Stimulated activated CD4-positive, alpha-beta T cell treated with anti-CD3 and anti-CD28 coated beads, TNF-alpha, amount 100 ng/mL, for 24 hours (primary cell): ENCODE measurements at places on chromosomes 13 and 19.

DNA sequence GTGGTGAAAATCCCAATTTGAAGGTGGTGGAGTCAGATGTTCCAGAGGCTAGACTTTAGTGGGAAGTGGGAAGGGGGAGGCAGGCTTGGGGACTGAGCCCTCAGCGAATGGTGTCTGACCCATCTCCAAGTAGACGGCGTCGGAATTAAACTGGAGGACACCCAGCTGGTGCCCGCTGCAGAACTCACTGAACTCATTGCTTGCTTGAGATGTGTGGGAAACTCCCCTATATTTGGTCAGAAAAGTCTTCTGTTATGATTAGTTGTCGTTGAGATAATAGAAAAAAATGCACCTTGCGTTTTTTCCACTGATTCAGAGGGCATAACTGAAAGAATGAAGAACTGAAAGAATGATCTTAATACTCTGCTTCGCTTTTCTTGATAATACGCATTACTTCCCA is 871 bp upstream of the ZNF583 start:
- no peak for DNase-seq

DNA sequence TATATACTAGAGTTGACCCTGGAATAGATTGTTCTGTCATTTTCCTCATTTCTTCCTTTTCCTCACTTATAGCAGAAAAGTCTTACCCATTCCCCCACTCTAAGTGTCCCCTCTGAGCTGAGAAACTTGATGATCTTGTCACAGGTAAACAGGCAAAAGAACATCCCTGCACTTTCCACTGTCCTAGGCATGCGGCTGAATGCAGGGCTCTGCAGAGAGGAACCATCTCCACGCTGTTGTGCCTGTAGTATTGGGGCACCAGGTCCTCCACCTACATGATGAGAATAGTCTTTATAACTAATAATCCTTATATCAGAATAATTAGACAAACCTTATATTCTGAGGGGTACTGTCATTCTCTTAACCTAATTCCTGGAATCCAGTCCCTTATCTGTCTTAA is 211.3 kb downstream of the RBM26 start:
- DNase-seq = no peak

DNA sequence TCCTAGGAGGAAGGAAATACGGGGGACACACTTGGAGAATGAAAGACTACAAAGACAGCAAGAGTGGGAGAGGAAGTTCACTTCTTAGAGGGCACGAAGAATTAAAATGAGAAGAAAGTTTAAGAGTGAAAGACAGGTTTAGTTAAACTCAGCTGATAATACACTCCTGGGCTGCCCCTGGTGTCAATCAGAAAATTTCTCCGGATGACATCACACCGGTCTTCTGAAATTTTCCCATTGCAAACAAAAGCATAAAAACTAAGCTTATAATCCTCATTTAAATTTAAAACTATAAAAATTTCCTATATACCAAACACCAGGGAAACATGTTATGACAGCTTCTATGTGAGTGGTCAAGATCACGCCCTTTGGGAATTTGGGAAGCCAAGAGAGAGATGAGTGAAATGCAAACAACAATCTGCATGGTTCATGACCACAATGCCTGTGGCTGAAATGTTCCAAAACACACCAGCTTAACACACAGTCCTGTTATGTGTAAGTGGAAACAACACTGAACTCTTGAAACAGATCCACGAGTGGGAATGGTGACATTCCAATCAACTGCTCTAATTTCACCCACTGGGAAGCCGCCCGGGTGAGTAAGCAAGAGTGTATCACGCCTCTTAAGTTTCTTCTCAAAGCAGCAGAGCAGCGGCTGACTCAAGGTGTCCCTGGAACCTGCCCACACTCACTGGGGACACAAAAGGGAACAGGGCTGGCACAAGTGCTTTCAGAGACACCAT is 49.0 kb downstream of the BRD4 start:
- no peak for DNase-seq

- no peak for DNase-seq
Measured at GRCh38 chr19:55593096-55593772, 6.1 kb downstream of the FIZ1 start.

GRCh38 chr19:37909661-37910199 is 2.7 kb downstream of the SIPA1L3 start:
- DNase-seq = no peak

DNA sequence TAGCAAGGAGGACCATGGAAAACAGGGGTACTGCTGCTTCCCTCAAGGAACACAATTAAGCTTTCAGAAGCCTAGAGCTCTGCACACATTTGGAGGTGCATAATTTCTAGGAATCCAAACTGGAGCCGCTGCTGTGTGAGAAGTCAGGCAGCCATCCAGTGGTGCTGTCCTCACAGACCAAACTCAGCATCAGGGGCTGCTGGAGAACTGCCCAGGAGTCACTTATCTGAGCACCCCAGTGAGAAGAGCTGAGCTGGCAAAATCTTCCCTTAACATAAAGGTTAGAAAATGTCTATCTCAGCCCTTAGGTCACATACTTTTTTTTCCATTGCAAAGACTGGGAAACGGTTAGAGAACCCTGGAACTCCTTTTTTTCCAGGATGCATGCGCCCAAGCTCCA is 72.8 kb downstream of the ATP7B start:
- DNase-seq = no peak

DNA sequence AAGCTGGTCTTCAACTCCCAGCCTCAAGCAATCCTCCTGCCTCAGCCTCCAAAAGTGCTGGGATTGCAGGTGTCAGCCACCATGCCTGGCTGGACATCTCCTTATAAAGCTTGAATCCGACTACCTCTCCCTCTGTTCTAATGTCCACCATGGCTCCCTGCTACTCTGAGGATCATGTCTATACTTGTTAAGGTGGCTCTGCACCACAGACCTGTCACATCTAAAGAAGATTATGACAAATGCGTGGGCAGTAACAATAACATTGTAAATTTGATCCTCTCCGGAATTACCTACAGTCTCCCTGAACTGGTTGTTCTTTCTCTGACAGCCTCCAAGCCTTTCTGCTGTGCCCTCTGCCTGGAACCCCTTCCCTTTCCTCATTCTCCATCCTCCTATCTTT is 1.8 kb downstream of the NXNL1 start:
- no peak for DNase-seq

GRCh38 chr13:66759919-66760318 is 470.2 kb downstream of the PCDH9 start:
- no peak for DNase-seq

GRCh38 chr19:10553087-10553667 is 9.5 kb downstream of the ATG4D start:
- DNase-seq = no peak

DNA sequence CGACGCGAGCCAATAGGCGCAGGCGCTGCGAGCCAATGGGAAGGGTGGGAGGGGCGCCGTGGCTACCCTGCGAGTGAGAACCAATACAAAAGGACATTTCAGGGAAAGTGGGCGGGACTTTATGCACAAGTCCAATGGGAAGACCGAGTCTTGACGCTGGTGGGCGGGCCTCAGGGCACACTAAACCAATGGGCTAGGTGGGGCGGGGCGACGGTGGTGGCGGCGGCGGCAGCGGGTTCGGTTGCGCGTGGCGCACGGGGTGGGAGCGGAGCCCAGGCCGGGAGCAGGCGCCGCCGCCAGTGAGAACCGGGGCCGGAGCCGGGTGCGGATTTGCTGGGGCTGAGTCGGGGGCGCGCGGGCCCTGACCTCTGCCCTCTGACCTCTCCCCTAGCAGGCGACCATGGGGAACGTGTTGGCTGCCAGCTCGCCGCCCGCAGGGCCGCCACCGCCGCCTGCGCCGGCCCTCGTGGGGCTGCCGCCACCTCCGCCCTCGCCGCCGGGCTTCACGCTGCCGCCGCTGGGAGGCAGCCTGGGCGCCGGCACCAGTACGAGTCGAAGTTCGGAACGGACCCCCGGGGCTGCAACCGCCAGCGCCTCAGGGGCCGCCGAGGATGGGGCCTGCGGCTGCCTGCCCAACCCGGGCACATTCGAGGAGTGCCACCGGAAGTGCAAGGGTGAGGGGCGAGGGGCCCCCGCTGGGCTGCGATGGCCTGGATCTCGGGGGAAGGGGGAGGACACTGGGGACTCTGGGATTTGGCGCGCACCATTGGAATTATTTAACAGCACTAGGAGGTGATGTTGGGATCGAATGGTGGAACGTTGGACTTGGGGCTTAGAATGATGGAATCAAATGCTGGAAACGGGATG is at the start of gene TOMM40:
TOMM40 (plus strand) TSS at position 239 of the 867 bp plus-strand sequence; CDS start at position 401, 162 bp downstream.
- peak; percentile 100 for DNase-seq

GRCh38 chr13:40172149-40172591 is 494.3 kb downstream of the FOXO1 start:
- DNase-seq = no peak

DNA sequence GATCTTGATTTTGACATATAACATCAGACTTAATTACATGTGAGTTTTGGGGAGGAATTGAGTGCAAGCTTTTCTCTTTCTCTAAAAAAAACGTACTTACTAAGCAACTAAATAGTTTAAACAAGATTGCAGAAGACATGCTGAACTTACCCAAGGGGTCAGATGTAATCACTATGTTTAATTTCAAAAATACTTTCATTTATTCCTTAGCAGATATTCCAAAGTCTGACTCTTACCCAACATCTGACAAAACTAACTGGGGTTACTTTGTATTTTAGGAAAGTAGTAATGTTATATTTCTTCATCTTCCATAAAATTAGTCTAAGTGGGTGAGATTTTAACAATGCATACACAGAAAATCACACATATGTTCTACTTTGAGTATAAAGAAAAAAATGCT is 270.2 kb downstream of the DNAJC15 start:
- no peak for DNase-seq

DNA sequence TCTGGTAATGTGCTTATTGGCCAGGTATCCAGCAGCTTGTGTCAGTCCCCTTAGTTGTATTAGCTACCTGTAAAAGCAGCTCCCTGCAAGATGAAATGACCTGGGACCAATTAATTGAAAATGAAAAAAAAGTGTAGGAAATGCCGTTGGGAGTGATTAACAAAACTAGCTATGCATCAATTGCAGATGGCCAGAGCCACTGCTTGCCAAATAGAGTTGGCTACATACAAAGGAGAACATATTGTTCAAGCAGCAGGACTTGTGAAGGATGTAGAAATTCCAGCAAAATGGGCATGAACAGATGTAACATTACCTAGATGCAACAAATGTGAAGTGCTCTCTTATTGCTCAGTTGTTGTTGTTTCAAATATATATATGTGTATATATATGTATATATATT is 300.5 kb downstream of the PCDH17 start:
- DNase-seq = no peak
